Mammary epithelial cell (primary cell): ENCODE measurements at places on chromosomes 1 and 21. TPM values are rescaled to one million over a fixed set of nuclear protein-coding genes. Genes with fewer than 3 reads are reported as not detected.

Gene RPF1
- 22.0 TPM for total RNA-seq

- no peak for DNase-seq
Measured at GRCh38 chr1:151009206-151009587, 948 bp downstream of the PRUNE1 start.

Gene WLS
- total RNA-seq, result 97.9 and 113 TPM in 2 replicates

GRCh38 chr1:21624571-21625389 lies 44.4 kb downstream of the RAP1GAP start:
- DNase-seq, result no peak

- DNase-seq, result peak; percentile 85
Measured at GRCh38 chr1:92184632-92185031, 33.1 kb upstream of the C1orf146 start.

GRCh38 chr1:16120940-16121410 lies 34.9 kb downstream of the EPHA2 start:
- no peak for DNase-seq

- no peak for DNase-seq
Measured at GRCh38 chr1:235990330-235990795, 74.5 kb downstream of the NID1 start.

Gene CDK11B
- total RNA-seq, result 28.1 and 29.8 TPM in 2 replicates

DNA sequence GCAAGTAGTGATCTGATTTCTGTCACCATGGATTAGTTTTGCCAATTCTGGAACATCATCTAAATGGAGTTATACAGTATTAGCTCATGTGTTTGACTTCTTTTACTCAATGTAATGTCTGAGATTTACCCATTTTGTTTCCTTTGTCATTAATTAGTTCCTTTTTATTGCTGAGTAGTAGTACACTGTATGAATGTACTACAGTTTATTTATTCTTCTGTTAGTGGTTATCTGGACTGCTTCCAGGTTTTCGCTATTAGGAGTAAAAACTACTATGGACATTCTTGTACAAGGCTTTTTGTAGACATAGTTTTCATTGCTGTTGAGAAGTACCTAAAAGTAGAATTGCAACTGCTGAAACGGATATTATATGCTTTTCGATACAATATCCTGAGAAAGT lies 14.1 kb downstream of the SUCO start:
- no peak for DNase-seq

GRCh38 chr1:235631816-235632215 lies 17.8 kb downstream of the GNG4 start:
- no peak for DNase-seq

Gene MAP3K21
- 8.5 and 9.0 TPM in 2 replicates for total RNA-seq

DNA sequence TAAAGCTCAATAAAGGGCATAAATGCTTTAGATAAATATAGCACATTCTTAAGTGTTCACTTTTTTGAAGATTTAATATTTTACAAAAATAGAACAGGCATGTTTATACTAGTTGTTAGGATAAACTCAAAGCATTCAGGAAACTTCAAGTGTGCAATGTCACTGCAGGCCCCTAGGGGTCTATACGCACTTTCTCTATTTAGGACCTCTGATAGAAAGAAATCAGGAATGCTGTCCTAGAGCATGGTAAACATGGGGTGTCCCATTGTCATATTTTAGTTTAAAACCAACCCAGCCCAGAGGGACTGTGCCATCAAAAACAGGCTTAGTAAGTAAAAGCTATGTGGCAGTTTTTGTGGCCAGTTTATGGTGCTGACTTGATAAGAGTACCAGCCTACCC lies 102.2 kb downstream of the BARHL2 start:
- no peak for DNase-seq

- no peak for DNase-seq
Measured at GRCh38 chr1:39777306-39777705, 6.2 kb upstream of the OXCT2 start.

- no peak for DNase-seq
Measured at GRCh38 chr1:19496527-19496874, 11.2 kb upstream of the CAPZB start.

GRCh38 chr21:42844411-42845113 lies 34.8 kb downstream of the WDR4 start:
- DNase-seq, result no peak

DNA sequence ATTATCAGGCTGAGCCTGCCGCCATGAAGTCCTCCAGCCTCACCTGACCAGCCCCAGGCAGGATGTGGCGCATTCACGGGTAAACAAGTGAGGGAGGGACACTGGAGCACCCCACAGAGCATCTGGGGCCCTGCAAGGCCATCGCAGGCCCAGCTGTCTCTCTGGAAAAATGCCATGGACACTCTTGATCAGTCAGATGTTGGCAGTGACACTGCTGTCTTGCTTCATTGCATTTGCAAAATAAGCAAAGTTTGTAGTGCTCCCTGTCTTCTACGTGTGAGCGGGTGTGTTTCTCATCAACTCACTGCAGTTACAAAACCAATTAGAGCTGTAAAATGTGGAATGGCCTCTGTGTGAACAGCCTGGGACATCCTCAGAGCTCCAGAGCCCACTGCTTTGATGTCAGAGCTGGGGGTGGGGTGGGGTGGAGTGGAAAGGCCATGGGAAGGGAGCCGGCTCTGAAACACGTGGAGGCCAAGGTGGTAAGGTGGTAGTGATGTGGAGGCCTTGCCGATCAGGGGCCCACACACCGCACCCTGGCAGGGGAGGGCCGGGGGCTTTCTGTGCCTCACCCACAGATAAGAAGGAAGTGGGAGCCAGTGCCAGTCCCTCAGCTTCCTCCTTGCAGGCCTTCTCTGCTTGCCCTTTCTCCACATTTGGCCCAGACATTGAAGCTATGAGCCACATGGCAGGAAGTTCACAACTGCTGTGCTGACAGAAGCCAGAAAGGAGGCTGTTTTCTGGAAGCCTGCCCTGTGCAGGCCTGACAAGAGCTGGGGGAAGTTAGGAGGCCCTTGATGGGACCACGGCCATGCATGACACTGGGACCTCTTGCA lies 254.9 kb downstream of the RHOU start:
- no peak for DNase-seq

DNA sequence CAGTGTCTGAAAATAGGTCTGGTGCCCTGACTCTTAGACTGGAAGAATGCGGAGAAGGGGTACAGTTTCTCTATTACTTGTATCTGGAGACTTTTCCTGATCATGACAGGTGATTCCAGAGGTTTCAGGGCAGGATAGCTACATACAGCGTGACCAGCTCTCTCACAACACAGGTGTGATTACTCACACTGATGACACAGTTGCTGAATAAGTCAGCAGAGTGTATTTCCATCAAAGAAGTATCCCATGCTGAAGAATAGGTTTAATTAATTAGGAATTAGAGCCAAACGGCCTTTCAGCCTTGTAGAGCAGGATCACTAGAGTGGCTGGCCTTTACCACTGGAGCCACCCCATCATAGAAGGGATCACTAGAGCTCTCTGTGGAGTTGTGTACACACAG lies 298.6 kb downstream of the LMX1A start:
- DNase-seq, result peak; percentile 36

Gene BMP8B
- 0.11 TPM in 1 of 2 replicates, not detected in the other for total RNA-seq

DNA sequence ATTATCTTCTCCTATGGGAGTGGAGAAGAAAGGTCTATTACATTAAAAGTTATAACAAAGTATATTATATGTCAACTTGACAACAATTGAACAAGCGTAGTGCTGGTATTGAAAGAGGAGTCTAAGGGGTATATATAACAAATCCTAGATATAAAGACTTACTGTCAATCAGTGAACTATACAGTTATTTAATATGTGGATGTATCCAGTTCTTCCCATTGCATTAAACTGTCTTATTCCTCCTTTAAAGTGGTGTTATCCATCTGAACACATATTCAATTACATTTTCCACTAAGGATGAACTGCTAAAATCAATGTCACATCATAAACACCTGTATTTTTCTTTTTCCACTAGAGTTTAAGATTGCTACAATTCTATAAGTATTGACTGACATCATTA lies 438.8 kb downstream of the DPYD start:
- no peak for DNase-seq

Gene UBXN10
- 0.08 and 0.14 TPM in 2 replicates for total RNA-seq

DNA sequence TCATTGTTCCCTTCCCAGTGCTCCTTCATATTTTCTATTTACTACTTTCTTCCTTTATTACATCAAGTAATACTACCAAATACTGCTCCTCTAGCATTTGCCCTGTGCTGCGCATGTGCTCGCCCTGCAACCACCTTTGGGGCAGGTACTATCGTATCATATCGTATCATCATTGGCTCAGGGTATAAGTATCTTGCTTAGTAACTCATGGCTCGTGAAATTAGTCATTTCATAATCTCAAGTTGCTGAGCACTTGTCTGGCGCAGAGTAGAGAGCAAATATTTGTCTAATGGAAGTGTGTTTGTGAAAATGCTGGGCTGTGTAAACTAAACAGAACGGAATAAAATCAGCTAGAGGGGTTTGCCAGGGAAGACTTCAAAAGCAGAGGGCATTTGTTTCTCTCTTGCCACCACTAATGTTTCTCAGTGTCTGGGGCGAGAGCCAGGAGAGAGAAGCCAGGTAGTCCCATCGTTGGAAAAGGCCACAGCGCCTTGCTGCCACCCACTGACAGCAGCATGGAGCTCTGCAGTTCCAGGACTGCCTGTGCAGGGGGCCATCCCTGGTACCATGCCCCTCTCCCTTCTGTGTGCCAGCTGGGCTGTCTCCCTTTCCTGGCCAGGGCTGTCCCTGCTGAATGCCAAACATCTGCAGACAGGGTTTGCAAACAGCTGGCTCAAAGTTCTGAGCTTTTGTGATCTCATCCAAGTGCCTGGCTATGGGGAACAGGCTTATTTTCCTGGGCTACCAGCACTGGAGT lies 20.0 kb upstream of the CPT2 start:
- DNase-seq, result no peak

DNA sequence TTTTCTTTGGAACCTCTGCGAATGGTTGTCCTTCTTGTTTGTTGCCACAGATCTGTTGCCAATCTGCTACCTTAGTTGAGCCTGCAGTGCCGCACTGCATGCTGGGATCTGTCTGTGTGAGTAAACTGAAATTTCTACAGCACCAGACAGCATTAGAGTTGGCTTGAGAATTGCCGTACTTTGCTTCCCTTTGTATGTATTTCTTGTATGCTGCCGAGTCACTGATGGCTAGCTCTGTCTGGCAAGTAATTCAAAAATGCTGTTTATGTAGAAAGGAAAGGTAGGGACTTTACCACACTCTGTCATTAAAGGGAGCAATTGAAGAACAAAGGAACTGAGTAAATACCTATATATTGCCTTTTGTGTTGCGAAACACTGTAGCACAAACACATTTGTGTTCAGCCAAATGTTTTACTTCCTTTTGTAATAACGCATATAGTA lies 857.4 kb downstream of the USP25 start:
- DNase-seq, result peak; percentile 84

Gene HIVEP3
- total RNA-seq, result 4.5 TPM

- no peak for DNase-seq
Measured at GRCh38 chr1:233919786-233920185, 15.3 kb downstream of the SLC35F3 start.

DNA sequence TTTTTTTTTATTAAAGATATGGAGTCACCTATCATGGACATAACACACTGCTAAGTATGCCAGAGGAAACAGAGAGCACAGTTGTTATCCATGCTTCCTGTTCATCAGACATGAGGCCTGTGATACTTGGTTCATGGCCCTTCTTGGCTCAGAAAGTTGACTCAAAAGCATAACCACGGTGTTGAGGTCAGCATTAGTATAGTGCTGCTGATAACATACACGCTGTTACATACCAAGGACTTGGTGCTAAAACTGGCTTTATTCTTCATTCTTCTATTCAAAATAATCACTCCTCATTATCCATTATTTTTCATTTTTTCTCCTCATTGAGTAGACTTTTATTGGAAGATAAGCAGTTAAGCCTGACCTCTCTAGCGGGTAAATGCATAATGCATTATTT lies 464.1 kb downstream of the ADGRL2 start:
- DNase-seq, result no peak

Gene VCAM1
- 0.17 TPM for total RNA-seq

GRCh38 chr21:37367336-37367702 lies 746 bp downstream of the DYRK1A start:
- DNase-seq, result no peak

GRCh38 chr1:172898866-172899265 lies 151.9 kb downstream of the TNFSF18 start:
- DNase-seq, result no peak

Gene RCSD1
- 4.0 TPM for total RNA-seq
